ENCODE measurements at places on chromosomes 4 and X. TPM values are rescaled to one million over a fixed set of nuclear protein-coding genes. Genes with fewer than 3 reads are reported as not detected.

DNA sequence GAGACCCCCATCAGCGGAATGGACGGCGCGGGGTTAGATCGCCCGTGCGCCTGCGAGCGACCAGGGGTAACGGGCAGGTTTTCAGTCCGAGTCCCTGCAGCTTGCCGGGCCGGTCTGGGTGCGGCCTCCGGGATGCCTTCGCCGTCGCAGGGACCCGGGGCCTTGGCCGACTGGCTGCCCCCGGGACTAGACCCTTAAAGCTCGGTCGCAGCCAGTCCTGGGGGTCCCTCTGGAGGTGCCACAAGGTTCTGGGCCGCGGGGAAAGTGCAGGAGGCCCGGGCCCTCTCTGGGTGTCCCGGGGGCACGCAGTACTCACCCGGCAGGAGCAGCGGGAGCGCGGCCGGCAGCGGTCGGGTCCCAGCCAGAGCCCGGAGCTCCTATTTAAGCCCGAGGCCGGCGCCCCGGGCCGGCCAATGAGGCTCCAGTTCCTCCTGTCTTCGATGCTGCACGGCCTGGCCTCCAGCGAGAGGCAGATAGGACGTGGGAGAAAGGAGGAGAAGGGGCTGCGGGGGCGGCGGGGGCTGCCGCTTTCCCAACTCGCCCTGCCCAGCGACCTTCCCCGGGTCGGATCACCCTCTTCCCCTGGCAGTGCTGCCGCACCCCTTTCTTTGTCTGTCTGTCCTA, at the start of gene SPON2:
TSS of gene SPON2 (minus strand) at position 356 of the 624 bp plus-strand sequence.
- DNase-seq, result no peak

The RCHY1 gene
- 20.3 TPM for total RNA-seq

DNA sequence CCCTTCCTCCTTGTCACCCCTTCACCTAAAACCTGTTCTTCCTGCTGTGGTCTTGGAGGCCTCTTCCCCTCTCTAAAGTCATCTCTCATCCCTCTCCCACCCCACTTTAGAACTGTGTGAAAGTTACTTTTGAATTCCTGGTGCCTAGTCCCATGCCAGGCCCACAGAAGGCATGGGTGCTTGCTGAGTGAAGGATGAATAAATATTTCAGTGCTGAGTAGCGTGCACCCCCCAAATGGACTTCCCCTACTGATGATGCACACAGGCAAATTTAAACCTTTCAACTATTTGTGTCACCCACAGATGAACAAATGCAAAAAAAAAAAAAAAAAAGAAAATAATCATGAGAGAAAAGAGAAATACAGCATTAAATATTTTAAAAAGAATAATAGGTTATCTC, 19.8 kb downstream of the PSMD10 start:
- no peak for DNase-seq

GRCh38 chrX:154804261-154804956, 876 bp downstream of the MPP1 start:
- no peak for DNase-seq

The TEX11 gene
- not detected for total RNA-seq

The TMEM47 gene
- total RNA-seq, result 5.3 TPM

The MAGEA10 gene
- total RNA-seq, result not detected

- DNase-seq, result no peak
Measured at GRCh38 chr4:131296192-131296591, 1852.9 kb upstream of the PCDH10 start.

- no peak for DNase-seq
Measured at GRCh38 chr4:17535906-17536305, 20.9 kb downstream of the CLRN2 start.

DNA sequence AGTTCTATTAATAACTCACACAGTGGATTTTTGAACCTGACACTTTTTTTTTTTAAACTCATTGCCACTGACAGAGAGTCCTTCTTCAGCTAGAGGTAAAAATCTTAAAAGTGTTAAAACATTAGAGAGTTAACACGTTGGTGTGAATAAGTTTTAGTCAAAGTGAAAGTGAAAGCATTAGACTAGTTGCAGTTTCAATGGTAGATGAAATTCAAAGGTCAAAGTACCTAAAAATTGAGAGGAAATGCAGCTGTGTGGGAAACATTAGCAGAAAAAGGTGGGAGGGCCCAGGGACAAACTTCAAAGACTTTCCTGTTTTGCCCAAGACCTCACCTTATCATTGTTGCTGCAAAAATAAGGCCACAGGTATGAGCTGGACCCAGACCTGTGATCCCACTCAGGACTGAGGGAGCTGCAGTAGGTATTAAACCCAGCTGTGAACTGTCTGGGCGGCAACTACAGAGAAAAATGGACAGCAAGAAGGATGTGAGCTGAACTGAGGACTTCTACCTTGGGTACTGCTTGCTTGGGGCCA, 17.6 kb upstream of the GABRA4 start:
- no peak for DNase-seq

- DNase-seq, result peak; percentile 58
Measured at GRCh38 chr4:129358571-129358970, 262.6 kb downstream of the C4orf33 start.

- DNase-seq, result no peak
Measured at GRCh38 chr4:55907469-55907868, 41.3 kb upstream of the CEP135 start.

DNA sequence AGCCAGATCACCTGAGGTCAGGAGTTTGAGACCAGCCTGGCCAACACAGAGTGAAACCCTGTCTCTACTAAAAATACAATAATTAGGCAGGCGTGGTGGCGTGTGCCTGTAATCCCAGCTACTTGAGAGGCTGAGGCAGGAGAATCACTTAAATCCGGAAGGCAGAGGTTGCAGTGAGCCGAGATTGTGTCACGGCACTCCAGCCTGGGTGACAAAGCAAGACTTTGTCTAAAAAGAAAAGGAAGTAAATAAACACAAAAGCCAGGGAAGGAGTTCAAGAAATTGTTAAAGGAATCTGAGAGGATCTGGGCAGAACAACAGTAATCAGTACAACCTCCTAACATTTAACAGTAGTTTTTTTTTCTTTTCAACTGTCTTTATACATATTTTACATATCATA, 48.7 kb upstream of the ARHGEF6 start:
- DNase-seq, result no peak

The ING2 gene
- total RNA-seq, result 10.1 TPM

DNA sequence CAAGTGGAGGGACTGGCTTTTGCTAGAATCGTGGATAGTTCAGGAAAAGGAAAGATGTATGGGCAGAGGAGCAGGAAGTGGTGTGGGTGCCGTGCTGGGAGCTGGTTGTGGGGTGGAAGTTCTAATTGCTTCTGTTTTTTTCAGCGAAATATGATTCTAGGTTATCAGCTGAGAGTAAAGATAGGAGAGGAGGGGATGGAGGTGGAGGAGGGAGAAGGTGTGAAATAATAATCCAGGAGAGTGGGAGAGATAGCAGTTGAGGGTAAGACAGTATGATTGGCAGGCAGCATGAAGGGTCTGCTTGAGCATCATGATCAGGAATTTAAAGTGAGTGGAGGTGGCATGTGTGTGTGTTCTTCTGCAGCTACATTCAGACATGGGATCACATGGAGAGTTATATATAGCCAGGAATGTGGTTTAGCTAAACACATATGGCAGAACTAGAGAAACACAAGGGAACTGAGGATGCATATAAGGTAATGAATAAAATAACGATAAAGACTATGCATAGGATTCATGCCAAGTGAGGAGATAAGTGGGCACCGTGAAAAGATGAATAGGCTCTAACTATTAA, 133.7 kb downstream of the ANK2 start:
- no peak for DNase-seq

DNA sequence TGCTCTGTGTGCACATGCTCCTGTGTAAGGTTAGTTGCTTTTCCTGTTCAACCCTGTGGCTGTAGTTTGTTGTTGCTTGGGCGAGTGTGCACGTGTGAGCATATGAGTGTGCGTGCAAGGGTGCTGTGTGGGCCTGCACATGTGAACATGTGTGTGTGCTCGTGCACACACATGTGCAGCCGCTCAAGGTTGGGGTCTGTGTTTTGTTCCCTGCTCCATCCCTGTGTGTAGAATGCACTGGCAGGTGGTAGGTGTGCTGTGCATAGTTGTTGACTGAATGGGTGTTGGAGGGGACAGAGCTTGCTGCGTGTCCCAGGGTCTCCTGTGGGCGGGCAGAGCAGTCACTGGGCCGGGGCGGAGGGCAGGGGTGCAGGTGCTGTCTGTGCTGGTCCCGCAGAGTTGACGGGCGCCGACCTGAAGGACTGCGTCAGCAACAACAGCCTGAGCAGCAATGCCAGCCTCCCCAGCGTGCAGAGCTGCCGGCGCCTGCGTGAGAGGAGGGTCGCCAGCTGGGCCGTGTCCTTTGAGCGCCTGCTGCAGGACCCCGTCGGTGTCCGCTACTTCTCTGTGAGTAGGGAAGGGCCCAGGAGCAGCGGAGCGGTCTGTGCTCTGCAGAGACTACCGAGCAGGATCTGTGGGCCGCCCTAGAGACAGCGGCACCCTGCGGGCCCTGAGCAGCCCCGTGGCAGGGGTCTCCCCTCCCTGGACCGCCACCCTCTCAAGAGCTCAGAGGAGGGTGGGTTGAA, 27.9 kb upstream of the HGFAC start:
- DNase-seq, result no peak

DNA sequence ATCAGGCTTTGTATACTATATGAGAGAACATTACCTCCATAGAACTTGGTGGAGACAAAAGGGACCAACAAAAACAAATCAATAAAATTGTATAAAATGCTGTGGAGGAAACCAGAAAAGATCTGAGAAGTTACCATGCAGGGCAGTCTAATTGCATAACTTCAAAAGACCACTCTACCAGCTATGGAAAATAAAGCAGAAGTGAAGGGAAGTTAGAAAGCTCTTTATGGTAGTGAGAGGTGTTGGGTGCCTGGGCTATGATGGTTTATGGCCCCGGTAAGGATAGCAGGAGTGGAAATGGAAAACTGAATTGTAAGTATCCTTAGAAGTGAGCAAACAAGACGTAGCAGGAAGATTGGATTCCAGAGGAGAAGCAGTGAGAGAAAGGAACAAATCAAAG, 3.1 kb downstream of the TMEM184C start:
- DNase-seq, result no peak

- DNase-seq, result no peak
Measured at GRCh38 chrX:102558607-102559006, 40.7 kb upstream of the ARMCX5 start.

- no peak for DNase-seq
Measured at GRCh38 chrX:47651043-47651905, 911 bp upstream of the ELK1 start.

- no peak for DNase-seq
Measured at GRCh38 chrX:13733506-13733905, 914 bp downstream of the TRAPPC2 start.

DNA sequence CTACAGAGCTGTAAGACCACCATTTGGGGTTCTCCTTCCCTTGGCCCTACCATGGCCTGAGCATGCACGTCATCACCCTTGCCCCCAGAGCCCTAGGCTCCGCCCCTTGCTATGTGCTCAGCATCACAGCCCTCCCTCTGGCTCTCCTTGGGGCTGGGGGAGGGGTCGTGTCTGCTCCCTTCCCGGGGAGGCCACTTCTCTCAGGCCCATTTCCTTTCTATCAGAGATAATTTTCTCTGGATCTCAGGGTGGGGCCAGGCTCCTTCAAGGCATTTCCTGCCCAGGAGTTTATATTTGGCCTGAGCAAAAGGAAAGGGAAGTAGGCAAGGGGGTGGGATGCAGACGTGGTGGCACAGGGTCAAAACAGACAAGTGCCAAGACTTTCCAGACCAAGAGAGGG, 55.9 kb downstream of the STARD8 start:
- no peak for DNase-seq

DNA sequence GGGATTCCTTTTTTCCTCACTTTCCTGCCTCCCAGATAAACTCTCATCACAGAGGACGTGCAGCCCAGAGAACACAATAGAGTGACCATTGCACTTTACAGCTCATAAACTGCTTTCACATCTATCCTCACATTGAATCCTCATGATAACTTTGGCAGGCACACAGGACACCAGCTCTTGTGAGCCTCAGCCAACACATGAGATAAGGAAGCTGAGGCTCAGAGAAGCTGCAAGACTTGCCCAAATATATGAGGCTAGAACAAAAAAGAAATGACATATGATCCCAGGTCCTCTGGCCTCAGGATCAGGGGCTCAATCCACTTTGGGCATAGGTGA, 85.0 kb upstream of the CPEB2 start:
- DNase-seq, result no peak

- no peak for DNase-seq
Measured at GRCh38 chr4:95833711-95834194, 6.1 kb upstream of the PDHA2 start.

The CXCL9 gene
- total RNA-seq, result not detected

- no peak for DNase-seq
Measured at GRCh38 chr4:180993244-180993836, 1249.9 kb upstream of the TENM3 start.

GRCh38 chr4:183602557-183603027, 56.4 kb downstream of the RWDD4 start:
- DNase-seq, result no peak

DNA sequence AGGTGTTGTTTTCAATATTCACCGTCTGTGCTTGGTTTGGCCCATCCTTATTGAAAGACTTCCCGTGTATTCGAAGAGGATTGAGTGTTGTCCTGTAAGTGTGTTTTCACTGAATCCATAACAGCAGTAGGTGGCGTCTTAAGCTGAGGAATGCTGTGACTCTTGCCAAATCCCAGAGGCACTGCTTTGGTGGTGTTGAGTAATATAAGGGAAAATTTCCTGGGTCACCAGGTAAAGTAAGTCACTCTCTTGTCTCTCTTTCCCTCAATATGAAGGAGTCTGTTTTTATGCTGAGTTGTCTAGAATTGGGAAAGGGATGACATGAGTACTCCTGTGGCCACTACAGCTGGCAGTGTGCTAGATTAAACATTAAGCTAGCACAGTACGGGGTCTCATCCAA, 146.7 kb upstream of the ZXDB start:
- DNase-seq, result no peak

- peak; percentile 39 for DNase-seq
Measured at GRCh38 chr4:15469402-15470127, at the start of gene CC2D2A. CC2D2A (plus strand) TSS chr4:15469882; CDS start chr4:15475933, 6,051 bp downstream.

The GAGE1 gene
- total RNA-seq, result not detected

The AFP gene
- not detected for total RNA-seq

DNA sequence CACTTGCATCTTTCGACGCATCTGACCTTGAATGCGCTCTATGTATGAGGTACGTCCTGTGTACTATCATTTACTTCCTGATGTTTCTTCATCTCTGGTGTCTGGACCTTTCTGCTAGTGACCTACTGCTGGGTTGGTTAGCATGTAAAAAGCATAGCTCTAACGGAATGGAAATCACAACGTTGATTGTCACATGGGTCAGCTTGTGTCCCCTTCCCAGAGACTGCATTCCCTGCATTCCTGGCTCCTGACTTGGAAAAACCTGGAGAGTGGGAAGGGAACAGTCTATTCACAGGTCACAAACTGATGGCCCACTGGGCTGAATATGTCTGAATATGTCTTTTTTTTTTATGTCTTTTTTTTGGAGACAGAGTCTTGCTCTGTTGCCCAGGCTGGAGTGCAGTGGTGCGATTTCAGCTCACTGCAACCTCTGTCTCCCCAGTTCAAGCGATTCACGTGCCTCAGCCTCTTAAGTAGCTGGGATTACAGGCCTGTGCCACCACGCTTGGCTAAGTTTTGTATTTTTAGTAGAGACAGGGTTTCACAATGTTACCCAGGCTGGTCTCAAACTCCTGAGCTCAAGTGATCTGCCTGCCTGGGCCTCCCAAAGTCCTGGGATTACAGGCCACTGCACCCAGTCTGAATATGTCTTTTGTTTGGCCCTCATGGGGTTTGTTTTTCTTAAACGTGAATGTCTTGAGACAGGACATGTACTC, 16.3 kb downstream of the LONRF3 start:
- DNase-seq, result no peak

- no peak for DNase-seq
Measured at GRCh38 chr4:77094496-77094895, 18.7 kb upstream of the CCNI start.
